Mesendoderm (in vitro differentiated cells): ENCODE measurements at places on chromosomes 7 and 10.

DNA sequence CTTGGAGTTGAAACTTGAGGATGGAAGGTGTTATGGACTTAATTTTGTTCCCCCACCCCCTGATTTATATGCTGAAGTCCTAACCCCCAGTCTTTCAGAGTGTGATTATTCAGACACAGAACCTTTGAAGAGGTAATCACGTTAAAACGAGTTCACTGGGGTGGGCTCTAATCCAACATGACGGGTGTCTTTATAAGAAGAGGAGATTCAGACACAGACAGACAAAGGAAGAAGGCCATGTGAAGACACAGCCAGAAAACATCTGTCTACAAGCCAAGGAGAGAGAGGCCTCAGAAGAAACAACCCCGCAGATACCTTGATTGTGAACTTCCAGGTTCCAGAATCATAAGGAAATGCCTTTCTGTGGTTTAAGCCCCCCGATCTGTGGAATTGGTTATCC is 37.0 kb downstream of the GHRHR start:
- DNase-seq: no peak

GRCh38 chr7:47638679-47639315 is 56.9 kb upstream of the TNS3 start:
- DNase-seq: no peak

DNA sequence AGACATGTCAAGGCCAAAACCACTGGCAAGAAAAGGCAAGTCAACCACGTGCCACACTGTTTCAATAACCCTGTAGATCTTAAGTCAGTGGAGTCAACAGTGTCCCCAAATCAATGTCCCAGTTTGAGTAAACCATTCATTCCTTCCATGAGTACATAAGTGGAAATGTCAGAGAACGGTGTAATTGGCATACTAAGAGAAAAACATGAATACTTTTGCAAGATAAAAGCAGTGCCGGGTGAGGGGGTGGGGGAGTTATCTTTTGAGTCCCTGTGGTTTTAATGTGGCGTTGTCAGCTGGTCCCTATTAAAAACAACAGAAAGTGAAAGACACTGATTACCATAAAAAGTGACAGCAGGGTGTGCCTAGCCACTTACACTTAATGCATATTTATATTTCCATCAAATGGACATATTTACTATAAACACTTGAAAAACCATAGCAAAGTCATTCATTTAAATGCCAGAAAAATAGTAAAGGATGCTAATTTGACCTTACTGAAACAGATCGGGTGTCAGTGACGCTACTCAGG is 37.8 kb downstream of the RSU1 start:
- DNase-seq: no peak

- DNase-seq: no peak
These were observed 59.3 kb downstream of the MKI67 start for GRCh38 chr10:128066870-128067382.

- no peak for DNase-seq
These were observed 102.2 kb downstream of the GSAP start for GRCh38 chr7:77313876-77314480.

DNA sequence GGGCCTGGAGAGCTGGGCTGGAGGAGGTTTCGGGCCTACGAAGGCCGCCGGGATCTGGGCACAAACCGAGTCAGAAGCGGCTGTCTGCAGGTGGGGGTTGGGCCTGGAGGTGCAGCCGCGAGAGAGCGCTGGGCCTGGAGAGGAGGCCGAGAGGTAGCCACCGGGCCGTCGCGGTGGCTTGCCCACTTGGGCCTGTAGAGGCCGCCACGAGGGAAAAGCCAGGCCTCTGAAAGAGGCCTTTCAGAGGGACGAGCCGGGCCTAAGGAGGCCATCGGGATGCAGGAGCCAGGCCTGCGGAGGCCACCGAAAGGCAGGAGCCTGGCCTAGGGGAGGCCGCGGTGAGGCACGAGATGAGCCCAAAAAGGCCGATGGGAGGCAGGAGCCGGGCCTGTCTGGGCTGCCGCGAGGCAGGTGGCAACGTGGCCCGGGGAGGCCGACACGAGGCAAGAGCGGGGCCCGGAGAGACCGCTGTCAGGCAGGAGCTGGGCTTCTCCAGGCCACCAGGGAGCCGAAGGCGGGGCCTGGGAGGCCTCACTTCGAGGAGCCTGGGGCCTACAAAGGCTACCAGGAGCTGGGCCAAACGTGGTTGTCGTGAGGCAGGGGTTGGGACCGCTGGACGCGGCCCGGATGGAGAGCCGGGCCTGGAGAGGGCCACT is 25.6 kb downstream of the MDH2 start:
- DNase-seq: peak; percentile 86

DNA sequence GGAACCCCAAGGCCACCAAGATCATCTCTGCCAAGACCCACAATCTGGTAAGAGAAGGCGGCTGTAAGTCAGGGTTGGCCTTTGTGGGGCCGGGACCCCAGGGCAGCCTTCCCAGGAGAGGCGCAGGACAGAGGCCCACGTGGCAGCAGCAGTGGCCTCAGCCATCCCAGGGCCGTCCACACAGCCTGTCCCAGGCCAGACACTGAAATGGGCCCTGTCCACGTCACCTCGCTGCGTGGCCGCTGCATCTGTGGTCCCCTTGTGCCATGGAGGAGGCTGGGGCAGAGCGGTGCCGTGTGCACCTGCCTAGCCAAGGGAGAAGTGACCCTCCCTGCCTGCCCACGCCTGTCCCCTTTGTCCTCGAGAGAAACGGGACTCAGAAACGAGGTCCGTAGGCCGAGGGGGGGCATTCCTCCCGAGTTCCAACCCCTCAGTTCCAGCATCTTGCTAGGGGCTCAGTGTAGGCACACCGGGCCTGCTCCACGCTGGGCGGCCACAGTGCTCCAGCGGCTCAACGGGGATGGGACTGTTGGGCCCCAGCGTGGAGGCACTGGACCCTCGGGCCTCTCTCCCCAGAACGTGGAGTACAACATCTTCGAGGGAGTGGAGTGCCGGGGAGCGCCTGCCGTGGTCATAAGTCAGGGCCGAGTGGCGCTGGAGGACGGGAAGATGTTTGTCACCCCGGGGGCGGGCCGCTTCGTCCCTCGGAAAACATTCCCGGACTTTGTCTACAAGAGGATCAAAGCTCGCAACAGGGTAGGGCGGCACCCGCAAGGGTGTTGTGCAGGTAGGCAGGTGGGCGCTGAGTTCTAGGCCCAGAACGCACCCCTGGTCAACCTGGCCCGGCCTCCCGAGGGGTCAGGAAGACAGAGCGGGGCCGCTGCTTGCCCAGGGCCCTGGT is 15.6 kb downstream of the DPYSL4 start:
- no peak for DNase-seq

GRCh38 chr10:74418285-74418872 is 267.4 kb downstream of the ADK start:
- DNase-seq: peak; percentile 54

DNA sequence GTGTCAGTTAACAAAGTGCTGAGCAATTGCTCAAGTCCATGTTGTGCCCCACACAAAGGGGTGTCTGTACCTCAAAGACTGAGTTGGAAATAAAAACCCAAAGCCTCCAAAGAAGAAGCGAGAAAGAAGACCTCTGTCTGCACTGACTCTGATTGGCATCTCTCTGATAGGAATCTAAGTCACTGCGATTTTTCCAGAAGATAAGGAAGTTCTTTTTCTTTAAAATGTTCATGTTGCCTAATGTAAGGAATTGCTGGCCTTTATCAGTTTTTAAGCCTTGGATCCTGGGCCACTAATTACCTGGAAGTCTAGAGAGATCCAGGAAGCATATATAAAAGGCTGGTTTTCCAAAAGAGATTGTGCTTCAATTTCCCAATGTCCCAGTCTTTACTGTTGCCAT is 24.1 kb upstream of the MET start:
- no peak for DNase-seq

DNA sequence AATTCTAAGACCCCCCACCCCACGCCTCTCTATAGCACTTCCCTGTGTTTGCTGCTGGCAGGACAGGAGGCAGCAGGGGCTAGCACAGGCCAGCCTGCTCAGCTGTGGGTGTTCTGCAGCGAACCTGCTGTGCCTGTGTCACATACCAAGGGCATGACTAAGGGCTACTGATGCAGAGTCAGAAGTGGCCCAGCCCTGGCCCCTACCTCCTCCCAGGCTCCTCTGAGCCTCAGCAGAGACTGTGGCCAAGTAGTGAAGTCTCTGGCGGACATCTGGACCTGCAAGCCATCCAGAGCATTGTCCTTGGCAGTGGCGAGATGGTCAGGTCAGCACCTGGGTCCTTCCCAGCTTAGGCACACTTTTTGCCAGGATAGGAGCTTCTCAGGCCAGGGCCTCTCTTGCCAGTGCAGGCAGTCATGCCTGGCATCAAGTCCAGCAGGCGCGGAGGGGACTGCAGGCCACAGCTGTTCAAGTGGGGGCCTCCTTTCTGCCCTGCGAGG is 116.3 kb upstream of the RET start:
- DNase-seq: peak; percentile 78

GRCh38 chr7:131745390-131746248 is 189.2 kb upstream of the PODXL start:
- DNase-seq: peak; percentile 76

DNA sequence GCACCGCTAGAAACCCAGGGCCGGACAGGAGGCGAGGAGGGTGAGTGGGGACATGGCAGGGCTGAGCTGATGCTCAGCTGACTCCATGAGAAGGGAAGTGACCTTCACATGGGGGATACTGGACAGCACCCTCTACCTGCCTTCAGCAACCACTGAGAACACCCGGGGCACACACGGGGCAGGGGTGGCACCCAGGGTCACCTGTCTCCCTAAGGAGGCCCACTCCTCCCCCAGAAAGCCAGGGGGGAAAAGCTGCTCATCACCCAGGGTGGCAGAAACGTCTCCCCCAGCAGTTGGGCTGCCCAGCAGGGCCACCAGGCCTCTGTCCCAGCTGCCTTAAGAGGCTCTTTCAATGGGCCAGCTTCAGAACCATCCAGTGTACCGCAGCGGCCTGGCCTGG is 159.7 kb downstream of the RNF216 start:
- no peak for DNase-seq

DNA sequence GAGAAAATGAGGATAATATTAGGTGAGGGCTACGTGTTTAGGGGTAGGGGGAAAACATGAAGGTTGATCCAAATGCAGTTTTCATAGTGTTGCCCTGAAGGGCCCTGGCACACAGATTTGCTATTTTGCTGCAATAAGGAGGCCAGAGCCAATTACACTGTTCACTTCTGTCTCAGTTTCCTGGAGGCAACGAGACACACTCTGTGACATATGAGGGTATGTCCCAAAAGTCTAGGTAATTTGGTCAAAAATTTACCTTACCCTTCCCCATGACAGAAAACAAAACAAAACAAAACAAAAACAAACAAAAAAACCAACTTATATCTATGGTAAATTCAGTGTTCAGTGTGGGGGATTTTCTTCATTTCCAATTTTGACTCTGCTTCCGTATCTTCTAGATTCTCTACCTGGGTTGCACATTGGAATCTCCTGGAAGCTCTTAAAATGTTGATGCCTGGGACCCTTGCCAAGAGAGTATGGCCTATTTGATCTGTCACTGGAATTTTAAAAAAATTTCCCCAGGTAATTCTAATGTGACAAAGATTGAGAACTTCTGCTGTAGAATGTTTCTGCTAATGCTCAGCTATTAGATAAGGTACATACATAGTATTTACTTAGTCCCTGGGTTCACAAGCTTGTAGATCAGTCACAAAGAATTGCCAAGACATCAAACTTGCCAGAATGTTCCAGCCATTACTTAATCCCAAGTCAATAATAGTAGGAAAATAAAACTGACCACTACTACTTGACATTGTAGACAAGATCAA is 139.5 kb downstream of the SEMA3E start:
- no peak for DNase-seq

GRCh38 chr7:87866089-87866488 is 10.1 kb downstream of the SLC25A40 start:
- DNase-seq: no peak

DNA sequence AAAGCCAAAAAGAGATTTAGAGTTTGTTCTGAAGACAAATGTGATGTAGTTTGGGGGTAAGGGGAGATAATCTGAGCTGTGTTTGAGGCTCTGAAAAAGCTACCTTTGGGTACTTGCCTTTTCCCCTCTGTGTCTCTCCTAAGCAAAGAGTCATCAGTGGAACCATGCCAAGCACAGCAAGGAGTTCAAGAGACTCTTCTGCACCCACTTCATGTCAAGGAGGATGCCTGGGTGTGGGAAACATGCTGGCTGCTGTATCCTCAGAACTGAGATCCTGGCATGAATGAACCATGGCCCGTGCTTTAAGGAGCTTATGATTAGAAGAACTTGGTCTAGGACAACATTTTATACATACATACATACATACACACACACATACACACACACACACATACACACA is 142.9 kb downstream of the NOC3L start:
- DNase-seq: no peak

GRCh38 chr7:6078548-6078947 is 47.4 kb downstream of the ANKRD61 start:
- DNase-seq: no peak

- no peak for DNase-seq
These were observed 54.6 kb downstream of the FOXL3 start for GRCh38 chr7:344608-344994.

DNA sequence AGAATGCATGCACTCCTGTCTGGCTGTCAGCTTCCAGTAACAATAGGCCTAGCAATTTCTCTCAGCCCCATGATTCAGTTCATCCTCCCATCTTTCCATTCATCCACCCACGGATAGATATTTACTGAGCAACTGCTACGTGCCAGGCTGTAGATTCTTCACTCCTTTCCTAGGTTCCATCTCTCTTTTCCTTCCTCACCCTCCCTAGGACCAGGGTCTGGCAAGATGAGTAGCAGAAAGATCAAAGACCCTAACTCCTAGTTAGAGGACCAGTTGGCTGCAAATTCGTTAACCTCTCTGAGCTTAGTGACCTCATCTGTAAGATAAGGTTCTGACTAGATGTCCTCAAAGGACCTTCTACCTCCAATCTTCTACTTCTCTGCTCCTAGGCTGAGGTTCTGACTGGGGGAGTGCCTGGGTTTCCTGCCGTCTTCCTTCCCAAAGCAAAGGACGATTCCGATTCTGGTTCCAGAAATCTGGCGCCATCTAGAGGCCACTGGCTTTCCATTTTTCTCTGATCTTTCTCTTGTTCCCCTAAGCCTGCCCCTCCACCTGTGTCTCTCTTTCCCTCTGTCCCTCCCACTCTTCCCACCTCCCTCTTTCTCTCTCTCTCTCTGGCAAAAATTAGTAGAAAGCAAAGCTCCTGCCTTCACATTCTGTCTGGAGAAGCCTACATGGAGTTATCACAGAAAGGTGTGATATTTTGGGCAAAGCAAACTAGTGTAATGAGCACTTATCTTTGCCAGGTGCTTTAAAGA is 26.2 kb downstream of the TBATA start:
- peak; percentile 91 for DNase-seq

GRCh38 chr10:108445746-108446145 is 1281.2 kb upstream of the SORCS1 start:
- DNase-seq: no peak

GRCh38 chr7:82442492-82443035 is 1.0 kb downstream of the CACNA2D1 start:
- DNase-seq: peak; percentile 58

- no peak for DNase-seq
These were observed 73.9 kb downstream of the KIAA1549 start for GRCh38 chr7:138907201-138907847.

DNA sequence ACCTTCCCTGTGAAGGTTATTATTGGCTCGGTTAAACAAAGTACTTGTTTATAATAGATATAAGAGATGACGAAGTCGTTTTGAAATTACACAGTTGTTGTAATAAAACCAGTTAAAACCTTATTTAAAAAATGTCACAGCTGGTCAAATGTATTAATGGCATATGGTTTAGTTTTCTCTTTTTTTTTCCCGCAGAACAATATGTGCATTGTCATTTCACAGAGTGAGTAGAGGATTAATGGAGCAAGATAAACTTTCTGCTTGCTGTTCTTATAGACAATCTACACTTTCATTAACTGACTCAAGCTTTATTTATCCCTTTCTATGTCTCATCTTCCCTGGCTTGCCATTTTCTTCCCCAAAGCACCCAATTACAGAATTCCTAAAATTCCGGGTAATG is 404.3 kb upstream of the NPVF start:
- no peak for DNase-seq
